ENCODE measurements at places on chromosomes 1 and 21.
A peak's percentile ranks its signal among the peaks of the same experiment; 100 is the strongest.

- peak; percentile 30 for DNase-seq
Measured at GRCh38 chr1:91872000-91872399, 14.0 kb downstream of the TGFBR3 start.

DNA sequence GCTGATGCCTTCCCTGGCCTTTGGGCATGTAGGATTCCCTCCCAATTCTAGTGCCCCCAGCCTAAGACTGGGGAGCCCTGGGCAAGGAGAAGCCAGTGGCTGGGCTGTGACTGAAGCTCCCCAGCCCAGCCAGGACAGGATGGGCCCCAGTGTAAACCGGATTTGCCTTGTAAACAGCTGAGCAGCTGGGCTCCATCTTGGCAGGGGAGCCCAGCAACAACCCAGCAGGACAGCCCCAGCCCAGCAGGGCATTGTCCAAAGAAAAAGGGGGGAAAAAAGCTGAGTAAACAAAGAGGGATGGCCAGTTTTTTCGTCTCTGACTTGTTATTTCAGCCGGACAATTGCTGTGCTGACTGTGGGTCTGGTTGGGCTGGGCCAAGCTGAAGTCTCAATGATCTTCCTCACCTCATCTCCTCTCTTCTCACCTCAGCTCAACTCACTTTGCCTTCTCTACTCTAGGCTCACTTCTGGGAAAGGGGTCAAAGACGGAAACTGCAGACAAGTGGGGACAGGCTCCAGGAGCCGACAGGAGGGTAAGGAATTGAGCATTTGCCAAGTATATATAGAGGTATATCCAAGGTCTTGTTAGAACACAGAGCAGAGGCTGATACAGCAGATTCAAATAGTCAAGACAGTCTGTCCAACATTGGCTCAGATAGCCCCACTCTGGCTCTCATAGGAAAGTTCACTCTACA, 97.7 kb downstream of the TMEM53 start:
- DNase-seq = no peak

GRCh38 chr1:160260406-160261382, 1.7 kb downstream of the DCAF8 start:
- peak; percentile 82 for DNase-seq

DNA sequence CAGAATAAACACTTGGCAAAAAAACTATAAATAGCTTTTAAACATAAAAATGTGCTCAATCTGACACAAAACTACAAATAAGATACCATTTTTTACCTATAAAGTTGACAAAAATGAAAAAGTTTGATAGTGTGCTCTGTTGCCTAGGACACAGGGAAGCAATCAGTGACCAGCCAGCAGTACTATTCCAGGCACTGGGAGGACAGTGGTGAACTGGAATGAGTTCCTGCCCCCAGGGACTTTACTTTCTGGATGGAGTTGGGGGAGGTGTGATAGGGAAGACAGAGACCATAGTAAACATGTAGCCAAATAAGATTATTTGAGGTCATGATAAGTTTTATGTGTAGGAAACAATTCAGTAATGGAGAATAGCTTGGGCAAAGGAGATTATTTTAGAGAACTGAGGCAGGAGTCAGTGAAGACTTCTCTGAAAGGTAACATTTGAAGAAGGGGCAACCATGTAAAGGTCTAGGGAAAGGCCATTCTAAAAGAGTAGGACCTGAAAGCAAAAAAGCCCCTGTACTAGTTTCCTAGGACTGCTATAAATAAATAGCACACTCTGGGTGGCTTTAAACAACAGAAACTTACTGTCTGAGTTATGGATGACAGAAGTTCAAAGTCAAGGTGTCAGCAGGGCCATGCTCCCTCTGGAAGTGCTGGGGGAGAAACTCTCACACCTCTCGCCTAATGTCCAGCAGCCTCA, 42.0 kb downstream of the EEIG2 start:
- peak; percentile 36 for DNase-seq

- no peak for DNase-seq
Measured at GRCh38 chr1:62103846-62104245, 90.8 kb upstream of the L1TD1 start.

GRCh38 chr1:167369175-167369574, 148.5 kb downstream of the POU2F1 start:
- DNase-seq = no peak

- no peak for DNase-seq
Measured at GRCh38 chr1:53559854-53560580, 100.8 kb downstream of the DMRTB1 start.

GRCh38 chr1:19824541-19824940, 9.5 kb upstream of the RNF186 start:
- DNase-seq = peak; percentile 46

- DNase-seq = no peak
Measured at GRCh38 chr1:206700445-206701036, 15.8 kb downstream of the MAPKAPK2 start.

DNA sequence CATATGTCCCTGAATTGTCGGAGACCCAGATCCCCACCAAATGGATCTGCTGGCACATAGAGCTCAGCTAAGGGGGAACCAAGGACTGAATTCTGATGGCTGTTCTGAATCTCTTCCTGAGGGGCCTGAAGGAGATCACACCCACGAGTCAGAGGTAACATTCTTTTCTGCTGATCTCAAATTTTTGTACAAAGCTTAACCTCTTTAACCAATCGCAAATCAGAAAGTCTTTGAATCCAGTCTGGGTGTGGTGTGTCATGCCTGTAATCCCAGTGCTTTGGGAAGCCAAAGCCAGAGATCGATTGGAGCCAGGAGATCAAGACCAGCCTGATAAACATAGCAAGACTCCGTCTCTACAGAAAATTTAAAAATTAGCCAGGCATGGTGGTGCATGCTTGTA, 62.8 kb upstream of the PRRC2C start:
- DNase-seq = peak; percentile 58

DNA sequence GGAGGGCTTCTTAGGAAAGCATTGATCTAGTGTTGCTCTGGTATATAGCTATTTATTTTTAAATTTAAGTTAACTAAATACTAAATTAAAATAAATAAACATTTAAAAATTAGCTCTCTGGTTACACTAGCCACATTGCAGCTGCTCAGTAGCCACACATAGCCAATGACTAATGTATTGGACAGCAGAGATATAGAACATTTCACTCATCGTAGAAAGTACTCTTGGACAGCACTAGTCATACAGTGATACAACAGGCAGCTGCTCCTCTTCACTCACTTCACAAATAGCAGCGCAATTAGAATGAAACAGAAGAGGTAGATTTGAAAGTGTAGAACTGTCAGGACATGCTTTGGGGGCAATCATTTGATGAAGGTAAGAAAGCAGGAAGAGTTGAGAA, 245.4 kb downstream of the PBX1 start:
- DNase-seq = no peak

DNA sequence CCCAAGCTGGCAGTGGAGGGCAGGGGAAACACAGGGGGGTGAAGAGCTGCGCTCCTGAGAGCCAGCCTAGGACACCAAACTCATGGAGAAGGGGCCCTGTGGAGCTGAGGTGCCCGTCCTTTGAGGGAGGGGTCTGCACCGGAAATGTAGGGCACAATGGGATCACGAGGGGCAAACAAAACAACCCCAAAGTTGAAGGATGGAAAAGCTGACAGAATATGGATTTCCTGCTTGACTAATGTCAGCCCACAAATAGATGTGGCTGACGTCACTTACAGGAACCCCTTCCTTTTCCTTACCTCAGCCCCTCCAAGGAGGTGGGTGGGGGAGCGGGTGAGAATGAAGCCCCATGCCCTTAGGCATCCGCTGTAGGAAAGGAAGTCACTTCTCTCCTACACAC, 110.9 kb downstream of the KCNN3 start:
- no peak for DNase-seq

DNA sequence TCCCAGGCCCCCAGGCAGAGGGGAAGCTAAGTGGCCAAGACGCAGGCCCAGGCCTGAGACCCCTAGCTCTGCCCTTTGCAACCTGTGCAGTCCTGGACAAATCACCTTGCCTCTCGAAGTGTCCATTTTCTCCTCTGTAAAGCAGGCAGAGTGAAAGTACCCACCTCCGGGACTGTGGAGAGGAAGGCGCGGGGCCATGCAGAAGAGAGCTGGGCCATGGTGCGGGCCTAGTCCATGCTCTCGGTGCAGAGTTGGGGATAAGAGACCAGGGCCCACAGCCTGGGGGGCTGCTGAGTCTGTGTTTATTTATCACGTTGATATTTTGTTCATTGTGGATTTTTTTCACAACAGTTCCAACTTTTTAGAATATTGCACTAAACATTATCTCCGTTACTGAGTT, 160.2 kb upstream of the VAMP3 start:
- DNase-seq = no peak

- DNase-seq = no peak
Measured at GRCh38 chr1:225872075-225872430, 10.1 kb downstream of the TMEM63A start.

DNA sequence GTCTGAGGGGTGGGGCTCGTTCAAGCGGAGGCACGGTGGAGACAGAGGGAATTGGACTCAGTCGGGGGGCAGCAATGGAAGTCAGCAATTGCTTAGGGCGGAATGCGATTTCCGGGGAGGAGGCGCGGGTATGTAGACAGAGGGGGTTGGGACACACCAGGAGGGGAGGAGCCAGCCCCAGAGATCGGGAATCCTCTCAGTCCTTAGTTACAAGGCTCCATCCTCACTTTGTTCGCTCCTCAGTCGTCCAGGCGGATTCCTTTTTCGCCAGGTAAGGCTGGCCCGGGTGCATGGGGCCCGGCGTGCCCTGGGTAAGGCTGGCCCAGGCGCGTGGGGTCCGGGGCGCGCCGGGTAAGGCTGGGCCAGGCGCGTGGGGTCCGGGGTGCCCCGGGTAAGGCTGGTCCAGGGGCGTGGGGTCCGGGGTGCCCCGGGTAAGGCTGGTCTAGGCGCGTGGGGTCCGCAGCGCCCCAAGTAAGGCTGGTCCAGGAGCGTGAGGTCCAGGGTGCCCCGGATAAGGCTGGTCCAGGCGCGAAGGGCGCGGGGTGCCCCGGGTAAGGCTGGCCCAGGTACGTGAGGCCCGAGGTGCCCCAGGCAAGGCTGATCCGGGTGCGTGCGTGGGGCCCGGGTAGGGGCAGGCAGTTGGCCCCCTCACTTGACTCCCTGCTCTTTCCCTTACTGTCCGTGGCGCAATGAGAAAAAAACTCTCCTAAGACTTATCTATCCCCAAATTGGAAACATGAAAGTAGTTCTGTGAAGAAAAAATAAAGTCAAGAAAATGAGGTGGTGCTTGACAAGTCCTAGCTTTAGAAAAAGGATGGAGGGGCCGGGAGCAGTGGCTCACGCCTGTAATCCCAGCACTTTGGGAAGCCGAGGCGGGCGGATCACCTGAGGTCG, at the start of gene L1TD1:
Gene L1TD1 (plus strand): TSS at position 199 of the 894 bp plus-strand sequence. CDS start 11,780 bp downstream, outside the sequence.
- peak; percentile 2 for DNase-seq

DNA sequence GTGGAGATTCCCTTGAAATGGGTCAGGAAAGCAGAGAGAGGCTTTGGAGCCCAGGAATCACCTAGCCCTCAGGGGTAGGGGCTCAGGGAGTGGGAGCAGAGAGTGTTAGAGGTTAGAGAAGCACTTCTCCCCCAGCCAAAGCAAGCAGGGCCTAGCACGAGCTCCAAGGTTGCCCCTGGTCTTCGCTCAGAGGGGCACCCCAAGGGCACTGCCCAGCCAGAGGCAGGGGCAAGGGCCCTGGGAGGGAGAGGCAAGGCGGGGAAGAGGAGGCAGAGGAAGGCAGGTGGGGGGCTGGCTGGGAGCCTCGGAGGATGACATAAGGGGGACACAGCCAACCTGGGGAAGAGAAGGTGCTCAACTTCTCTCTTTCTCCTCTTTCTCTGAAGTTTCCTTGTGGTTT, 71.9 kb downstream of the CASZ1 start:
- DNase-seq = no peak

GRCh38 chr21:16792101-16792500, 720.7 kb upstream of the CXADR start:
- DNase-seq = no peak

GRCh38 chr1:52662645-52663313, 29.8 kb downstream of the SHISAL2A start:
- peak; percentile 71 for DNase-seq

All from fibroblast of skin of back (primary cell).